ENCODE measurements at places on chromosomes 1 and 21.

- DNase-seq: no peak
These were observed 17.0 kb downstream of the CAMK1G start for GRCh38 chr1:209600541-209600940.

DNA sequence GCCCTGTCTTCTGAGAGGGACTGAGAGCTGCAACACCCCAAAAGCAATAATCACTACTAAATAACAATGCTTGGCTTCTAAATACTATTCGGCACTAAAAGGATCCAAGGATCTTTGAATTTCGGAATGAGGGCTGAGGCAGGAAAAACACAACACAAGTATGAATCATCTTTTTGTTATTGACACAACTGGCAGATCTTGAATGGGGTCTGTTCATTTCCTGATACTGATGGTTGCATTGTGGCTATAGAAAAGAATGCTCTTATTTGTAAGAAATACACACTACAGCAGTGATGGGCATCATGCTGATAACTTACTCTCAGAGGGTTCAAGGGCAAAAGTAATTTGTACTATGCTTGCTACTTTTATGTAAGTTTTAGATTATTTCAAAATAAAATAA lies 149.2 kb upstream of the PLD5 start:
- no peak for DNase-seq

DNA sequence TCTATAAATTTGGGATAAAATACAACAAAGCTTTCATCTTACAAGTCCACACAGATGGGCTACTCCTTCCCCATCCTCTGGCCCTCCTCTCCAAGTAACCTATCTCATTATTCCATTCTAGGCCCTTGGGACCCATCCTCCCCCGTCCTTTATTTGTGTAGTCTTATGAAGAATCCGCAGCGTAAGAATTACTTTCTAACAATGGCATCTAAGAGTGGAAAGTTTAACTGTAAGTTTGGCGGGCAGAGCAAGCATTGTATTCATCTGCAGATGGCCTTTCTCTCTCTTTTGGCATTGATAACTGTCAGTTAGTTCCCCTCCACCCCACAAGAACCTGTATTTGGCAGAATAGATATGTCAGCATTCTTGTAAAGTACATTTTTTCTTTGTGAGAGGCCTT lies 91.9 kb upstream of the TSPAN2 start:
- no peak for DNase-seq

DNA sequence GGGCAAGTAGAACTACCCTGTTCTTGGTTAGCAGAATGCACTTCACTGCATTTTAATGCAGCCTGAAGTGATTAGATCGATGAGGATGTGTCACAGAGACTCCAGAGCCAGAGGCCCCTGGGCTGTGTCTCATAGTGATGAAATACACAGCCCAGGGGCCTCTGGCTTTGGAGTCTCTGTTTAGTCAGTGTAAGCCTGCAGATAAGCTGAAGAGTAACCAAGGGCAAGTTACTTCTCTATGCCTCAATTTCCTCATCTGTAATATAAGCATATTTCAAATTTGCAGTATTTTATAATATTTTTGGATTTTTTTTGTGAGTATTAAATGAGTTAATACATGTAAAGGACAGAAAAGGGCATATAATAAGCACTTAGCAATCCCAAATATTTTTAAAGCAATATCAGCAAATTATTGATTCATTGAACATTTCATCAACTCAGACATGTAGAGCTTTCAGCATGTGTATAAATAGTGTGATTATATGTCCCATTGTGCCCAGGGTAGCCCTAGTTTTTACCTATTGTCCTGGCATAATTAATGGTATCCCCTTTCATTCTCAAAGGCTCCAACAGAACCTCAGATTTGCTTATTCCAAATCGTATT lies 23.6 kb upstream of the APOBEC4 start:
- no peak for DNase-seq

DNA sequence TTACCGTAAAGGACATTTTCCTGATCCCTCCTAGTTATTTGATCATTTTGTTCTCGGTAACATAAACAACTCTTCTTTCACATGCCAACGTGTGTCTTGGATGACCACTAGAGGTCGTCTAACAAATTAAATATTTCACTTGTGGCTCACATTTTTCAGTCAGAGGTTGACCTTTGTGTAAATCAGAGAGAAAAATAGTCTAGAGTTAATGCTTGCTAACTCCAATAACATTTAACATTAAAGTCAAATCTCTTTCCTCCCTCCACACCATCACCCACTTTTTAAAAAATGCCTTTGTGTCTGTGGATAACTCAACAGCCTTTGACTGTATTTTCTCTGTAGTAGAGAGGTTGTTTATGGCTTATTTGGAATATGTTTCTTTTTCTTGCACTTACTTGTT lies 220.5 kb upstream of the B3GALT2 start:
- no peak for DNase-seq

DNA sequence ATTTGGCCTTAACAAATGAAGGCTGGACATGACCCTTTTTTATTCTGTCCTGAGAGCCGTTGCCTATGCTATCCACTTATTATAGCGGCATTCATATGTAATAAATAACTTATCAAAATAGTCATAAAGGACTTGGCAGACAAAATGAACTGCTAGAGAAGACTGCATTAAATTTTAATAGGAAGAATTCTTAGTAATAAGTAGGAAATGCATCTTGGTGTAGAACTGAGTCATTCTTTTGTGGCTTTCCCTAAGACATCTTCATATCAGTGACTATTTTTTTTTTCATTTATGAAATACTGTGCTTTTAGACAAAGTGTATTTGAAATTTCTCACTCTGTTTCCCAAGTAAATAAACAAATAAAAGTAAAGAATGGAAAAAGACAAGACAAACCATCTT lies 45.6 kb downstream of the PBX1 start:
- no peak for DNase-seq

GRCh38 chr1:98253145-98253544 lies 332.3 kb upstream of the DPYD start:
- no peak for DNase-seq

DNA sequence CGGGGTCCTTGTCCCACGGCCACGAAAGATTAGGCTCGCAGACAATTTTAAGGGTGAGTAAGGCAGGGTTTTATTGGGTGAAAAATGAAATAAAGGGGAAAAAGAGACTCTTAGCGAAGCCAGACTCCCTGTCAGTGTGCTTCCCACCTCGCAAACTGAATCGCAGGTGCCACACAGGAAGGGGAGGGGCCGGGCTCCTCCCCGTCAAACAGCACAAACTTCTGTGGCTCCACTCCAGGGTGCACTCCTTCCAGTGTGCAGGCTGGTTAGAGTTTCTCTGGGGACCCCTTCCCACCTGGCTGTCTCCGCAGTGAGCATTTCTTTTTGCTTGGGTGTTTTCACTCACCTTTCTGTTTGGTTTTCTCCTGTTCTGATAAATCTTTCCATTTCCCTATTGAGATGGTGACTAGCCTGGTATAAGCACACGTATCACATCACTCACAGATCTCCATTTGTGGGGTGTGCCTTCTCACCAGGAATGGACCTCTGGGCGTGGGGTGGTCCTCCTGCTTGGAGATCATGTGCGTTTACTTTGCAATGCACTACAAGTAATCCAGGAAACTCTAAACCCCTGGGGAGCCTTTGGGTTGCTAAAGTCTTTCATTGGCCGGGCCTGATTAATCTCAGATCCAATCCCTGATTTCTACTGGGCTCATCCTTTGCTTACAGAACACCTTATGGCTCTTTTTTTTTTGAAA lies 37.6 kb upstream of the GALNT2 start:
- DNase-seq: no peak
